ENCODE measurements at places on chromosomes 1 and 21. TPM values are rescaled to one million over a fixed set of nuclear protein-coding genes. Genes with fewer than 3 reads are reported as not detected.

The NBPF19 gene
- 4.0 TPM for polyA plus RNA-seq

DNA sequence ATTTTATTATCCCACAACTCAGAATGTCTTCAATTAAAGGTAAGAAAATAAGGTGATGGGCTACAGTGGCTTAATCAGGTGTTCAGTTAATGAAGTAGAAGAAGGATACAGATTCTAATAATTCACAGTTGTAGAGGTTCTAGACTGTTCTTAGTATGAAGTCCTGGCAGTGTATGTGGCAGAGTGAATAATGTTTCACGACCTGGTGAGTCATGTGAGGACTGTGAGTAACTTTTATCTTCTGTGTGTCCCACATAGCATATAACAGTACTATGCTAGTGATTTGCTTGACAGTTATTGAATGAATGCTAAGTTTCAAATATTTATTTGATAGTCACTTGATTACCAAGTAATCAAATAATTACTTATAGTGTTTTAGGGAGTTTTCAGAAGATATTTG, 20.0 kb downstream of the SLC16A4 start:
- peak; percentile 91 for DNase-seq

DNA sequence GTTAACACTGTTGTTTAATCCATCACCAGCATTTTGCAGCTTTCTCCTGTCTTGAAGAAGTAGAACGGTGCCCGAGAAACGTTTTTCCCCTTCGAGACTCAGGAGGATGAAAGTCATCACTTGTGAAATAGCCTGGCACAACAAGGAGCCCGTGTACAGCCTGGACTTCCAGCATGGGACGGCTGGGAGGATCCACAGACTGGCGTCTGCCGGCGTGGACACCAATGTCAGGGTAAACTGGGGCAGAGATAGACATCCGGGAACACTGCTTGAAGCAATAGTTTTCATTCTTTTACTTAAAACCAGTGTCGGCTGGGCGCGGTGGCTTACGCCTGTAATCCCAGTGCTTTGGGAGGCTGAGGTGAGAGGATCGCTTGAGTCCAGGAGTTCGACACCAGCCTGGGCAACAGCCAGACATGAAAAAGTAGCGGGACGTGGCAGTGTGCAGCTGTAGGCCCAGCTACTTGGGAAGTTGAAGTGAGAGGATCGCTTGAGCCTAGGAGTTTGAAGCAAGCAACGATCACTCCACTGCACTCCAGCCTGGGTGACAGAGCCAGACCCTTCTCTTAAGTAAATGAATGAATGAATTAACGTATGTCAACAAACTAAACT, 945 bp downstream of the CHAF1B start:
- H3K36me3 ChIP-seq, result no peaks in the 10 kb centered on the region
- peak; percentile 48 for DNase-seq
- H3K4me1 ChIP-seq, result peaks cover 5% of the 10 kb centered on the region
- H3K27me3 ChIP-seq, result no peaks in the 10 kb centered on the region

The C1orf56 gene
- 17.7 TPM for polyA plus RNA-seq

The ASCL5 gene
- not detected for polyA plus RNA-seq

The VWA5B1 gene
- not detected for polyA plus RNA-seq

DNA sequence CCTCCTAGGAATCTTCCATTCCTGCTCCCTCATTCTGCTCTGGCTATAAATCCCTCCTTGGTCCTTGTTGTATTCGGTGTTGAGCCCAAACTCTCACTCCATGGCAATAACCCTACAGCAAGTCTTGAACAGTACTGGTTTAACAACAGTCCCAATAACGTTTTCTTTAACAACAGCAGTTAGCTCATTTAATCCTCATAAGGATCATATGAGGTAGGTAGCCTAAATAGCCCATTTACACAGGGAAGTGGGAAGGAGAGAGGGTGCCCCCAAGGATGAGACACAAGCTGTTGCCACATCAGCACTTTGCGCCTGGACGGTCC, 444 bp upstream of the AGTRAP start:
- peak overlapping the region; percentile 98 for H3K27ac ChIP-seq
- no peaks in the 10 kb centered on the region for H3K36me3 ChIP-seq
- no peaks in the 10 kb centered on the region for H3K27me3 ChIP-seq
- DNase-seq, result no peak
- H3K4me3 ChIP-seq, result peak overlapping the region; percentile 84

- DNase-seq, result no peak
- H3K27ac ChIP-seq, result no peak overlapping the region
- no peaks in the 10 kb centered on the region for H3K27me3 ChIP-seq
- H3K4me1 ChIP-seq, result no peaks in the 10 kb centered on the region
- no peaks in the 10 kb centered on the region for H3K36me3 ChIP-seq
- H3K4me3 ChIP-seq, result no peak overlapping the region
Measured at GRCh38 chr1:205061227-205061626, 18.2 kb downstream of the CNTN2 start.

The MRAP gene
- not detected for polyA plus RNA-seq

DNA sequence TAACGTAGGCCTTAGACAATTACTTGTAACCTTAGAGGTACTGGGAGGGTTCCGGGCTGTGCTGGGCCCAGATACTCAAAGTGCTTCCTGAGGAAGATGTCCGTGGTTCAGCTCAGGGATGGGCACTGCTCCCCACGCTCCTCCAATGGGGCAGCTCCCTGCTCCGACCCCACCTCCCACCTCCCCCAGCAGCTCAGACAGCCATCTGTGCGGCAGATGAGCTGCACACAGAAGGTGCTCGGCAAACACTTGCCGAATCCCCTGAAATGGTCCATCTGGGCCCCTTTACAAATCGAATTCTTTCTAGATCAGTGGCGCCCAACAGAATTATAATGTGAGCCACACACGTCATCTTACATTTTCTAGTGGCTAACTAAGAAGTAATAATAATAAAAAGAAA, 242.4 kb upstream of the RAB4A start:
- H3K27me3 ChIP-seq, result 0 out of 2 replicates have a peak, but pooled peaks cover 4% of the 10 kb centered on the region
- DNase-seq, result no peak
- no peak overlapping the region for H3K27ac ChIP-seq
- no peaks in the 10 kb centered on the region for H3K36me3 ChIP-seq
- peaks cover 4% of the 10 kb centered on the region for H3K4me1 ChIP-seq

DNA sequence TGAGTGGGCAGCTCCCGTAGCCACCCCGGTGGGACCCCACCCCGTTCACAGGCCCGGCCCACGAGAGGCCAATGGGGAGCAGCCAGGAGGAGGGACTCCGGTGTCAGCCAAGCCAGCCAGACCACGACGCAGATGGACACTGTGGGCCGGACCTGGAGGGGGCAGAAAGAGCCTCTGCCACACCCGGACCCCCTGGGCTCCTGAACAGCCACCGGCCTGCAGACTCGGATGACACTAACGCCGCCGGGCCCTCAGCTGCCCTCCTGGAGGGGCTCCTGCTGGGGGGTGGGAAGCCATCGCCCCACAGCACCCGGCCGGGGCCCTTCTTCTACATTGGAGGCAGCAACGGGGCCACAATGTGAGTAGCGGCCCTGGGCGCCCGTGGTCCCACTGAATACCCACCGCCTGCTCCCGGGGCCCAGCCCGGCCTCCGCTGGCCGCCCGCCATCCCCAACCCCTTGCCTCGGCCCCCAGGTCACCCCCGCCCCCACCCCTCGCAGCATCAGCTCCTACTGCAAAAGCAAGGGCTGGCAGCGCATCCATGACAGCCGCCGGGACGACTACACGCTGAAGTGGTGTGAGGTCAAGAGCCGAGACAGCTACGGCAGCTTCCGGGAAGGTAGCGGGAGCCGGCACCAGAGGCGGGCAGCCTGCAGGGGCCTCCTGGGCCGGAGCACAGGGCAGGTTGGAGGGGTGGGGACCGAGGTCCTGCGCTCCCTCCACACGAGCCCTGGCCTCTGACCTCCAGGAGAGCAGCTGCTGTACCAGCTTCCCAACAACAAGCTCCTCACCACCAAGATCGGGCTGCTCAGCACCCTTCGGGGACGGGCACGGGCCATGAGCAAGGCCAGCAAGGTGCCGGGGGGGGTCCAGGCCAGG, 6.5 kb downstream of the TTLL10 start:
- no peak overlapping the region for H3K4me3 ChIP-seq
- H3K27me3 ChIP-seq, result peaks cover 18% of the 10 kb centered on the region
- H3K27ac ChIP-seq, result no peak overlapping the region
- DNase-seq, result no peak

Data from GM23248 (cell line).